ENCODE measurements at places on chromosomes 12 and 14.

- no peak for DNase-seq
Observed at GRCh38 chr12:109464642-109465351, 12.3 kb downstream of the KCTD10 start.

DNA sequence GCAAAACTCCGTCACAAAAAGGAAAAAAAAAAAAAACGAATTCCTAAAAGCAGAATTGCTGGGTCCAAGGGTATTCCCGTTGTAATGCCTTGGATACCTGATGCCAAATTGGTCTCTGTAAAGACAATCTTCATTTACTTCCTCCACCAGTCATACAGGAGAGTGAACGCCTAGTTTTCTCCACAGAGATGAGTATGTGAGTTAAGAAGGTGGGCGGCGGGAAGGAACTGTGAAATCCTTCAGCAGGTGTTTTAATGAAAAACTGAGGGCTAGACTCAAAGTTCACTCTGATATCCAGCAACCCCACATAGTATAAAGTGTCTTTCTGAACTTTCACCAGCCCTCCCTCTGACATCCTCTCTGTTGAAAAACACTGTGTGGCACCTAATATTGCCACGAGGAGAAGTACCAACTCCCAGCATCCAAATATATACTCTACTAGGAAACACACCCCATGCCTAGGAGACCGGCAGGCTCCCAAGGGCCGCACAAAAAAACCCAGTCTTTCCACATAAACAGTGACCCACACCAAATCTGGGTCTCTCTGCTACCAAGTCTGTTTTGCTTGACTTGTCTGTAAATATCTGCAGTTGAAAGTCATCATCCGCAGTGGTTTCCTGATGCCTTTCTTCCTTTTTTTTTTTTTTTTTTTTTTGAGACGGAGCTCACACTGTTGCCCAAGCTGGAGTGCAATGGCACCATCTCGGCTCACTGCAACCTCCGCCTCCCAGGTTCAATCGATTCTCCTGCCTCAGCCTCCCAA is 30.3 kb upstream of the FOXN3 start:
- DNase-seq: no peak

GRCh38 chr12:122878780-122879612 is 16.9 kb downstream of the VPS37B start:
- DNase-seq: no peak

GRCh38 chr12:62787611-62788010 is 147.3 kb downstream of the PPM1H start:
- no peak for DNase-seq

DNA sequence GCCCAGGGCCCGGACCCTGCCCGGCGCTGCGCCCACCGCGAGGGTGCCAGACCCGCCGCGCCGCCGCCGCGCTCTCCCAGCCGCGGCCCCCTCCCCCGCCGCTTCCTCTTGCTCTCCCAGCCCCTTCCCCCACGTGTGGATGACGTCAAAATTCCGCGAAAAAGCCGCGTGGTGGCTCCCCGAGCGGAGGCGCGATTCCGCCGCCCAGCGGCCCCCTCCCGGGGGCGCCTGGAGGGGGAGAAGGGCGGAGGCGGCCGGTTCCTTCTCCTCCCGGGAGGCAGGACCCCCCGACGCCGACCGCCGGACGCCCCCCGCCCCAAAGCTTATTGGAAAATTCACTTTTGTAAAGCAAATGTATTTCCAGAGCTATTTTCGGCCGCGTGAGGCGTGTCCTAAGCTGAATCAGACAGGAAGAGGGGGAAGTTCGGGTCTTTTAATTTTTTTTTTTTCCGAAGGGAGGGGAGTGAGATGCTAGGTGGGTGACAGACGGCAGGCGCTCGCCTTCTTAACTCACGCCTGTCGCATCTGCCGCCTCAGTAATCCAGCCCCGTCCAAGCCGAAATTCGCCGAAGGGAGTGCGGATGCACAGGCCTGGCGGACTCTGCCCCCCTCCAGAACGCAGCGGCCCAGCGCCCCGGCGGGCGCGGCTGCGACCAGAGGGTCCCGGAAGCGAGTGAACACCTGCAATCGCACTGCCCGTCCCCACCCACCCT is 4.1 kb upstream of the CCND2 start:
- DNase-seq: peak; percentile 90

Data from CD4-positive, alpha-beta T cell treated with Interleukin-6 at 100 ng/mL for 8 hours (primary cell).